GM04504 (cell line): ENCODE measurements at places on chromosomes 7 and 10.

DNA sequence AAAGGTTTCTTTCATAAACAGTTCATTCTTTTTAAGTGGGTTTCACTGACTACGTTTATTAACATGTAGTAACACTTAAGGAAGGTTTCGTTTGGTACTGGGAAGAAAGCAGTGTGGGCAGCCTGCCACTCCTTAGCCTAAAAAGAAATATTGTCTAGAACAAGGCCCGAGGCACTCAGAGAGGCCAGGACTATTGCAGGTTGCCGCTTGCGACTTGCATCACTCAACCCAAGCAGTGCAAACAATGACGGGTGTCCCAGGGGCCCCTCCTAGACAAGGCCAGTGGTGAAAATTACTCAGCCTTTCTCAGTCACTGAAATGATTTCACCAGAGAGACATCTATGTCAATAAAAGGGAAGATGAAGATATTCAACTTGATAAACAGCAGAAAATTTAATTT is 243.9 kb downstream of the SNX13 start:
- DNase-seq: no peak

DNA sequence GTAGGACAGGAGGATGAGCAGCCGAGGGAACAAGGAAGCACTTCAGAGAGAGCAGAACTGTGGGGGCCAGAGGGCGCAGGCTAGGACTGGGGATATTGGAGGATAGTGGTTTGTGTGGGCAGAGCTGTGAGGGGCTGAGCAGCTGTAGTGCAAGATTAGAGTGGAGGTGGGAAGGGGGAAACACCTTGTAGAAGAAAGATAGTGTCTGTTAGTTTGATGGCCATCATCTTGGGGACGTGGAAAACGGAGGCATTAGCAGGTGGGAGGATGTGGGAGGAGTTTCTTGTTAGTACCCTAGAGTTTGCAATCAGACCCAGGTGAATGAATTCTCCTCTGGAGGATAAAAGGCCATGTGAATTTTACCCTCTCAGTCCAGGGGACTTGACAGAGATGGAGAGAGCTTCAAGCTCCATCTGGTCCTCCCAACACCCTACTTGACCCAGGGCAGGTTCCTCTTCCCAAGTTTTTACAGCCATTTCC is 34.0 kb downstream of the PRSS2 start:
- DNase-seq: no peak

DNA sequence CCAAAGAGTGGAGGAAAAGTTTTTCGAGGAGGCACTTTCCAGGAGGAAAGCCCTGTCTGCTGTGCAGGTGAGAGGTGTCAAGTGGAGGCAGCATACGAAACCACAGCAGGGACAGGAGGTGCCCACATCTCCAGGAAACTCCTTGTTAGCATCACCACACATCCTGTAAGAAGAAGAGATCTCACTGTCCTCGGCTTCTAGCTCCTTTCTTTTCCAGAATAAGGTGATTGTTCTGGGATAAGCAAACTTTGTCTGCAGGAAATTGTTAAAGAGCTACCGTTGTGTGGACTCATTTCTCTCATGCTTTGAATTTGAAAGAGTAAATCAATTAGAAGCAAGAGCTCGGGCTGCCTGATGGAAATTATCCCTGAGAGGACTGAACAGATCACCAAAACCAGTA is 269.4 kb downstream of the CXCL12 start:
- no peak for DNase-seq

DNA sequence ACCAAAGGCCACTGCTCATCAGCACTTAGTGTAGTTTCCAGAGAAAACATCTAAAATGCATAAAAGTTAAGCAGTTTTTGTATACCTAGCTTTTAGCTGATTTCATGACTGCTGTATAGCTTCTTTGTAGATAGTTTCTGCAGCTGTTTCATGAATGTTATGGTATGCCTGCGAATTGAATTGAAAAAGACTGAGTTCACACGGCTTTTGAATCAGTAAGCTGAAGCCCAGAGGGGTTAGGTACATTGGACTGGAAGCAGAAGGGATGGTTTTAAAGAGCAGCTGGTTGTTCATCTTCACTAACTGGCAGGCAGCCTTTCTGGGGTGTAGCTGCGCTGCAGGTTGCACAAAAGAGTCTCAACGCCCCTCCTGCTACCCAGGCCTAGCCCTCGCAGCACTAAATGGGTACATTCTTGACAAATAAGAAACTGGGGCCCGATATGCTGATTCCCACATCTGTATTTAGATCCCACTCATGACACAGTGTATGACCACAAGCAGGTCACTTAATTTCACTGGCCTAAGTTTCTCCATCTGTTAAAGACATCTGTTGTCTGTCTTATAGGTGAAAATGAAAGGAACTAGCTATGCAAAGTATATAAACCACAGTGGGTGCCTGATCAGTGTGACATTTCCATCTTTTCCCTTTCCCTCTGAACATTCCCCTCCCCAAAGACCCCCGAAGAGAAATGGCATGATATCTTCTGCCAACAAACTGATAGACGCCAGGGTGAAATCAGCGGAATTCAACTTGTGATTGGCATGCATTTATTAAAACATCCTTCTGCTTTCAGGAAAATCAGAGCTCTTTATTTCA is 85.9 kb upstream of the AGBL3 start:
- DNase-seq: no peak

DNA sequence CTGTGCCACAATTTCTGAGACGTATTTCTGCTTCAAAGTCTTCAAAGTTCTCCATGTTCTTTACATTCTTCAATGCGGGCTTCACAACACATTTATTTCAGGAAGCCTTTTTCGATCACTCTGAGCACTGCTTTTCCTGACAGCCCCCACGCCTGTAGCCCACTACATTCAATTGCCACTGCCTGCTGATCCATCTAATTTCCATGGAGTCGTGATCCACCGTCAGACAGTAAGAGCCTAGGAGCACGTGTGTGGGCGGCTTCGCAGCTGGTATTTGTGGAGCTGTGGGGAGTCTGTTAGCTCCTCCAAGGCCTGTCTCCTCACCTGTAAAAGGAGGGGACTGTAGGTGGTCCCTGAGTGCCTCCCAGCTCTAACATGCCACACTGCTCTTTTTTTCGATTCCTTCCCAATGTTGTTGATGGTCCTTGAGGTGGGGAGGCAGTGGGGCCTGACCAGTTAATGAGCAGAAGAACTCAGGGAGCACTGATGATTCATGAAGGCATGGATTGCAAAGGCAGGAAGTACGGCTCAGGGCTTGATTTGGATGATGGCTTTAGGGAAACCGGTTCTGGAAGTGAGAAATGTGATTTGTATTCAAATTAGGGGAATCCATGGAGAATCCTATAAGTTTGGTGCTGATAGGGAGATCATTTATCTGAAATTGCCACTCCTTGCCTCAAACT is 401.1 kb upstream of the PODXL start:
- no peak for DNase-seq

- no peak for DNase-seq
Observed at GRCh38 chr7:142851919-142852318, 3.0 kb upstream of the EPHB6 start.

- no peak for DNase-seq
Observed at GRCh38 chr7:72310301-72310700, 101.8 kb downstream of the CALN1 start.

GRCh38 chr10:92177546-92177945 is 113.3 kb downstream of the CPEB3 start:
- no peak for DNase-seq

- DNase-seq: peak; percentile 49
Observed at GRCh38 chr7:90111-91063, 102.0 kb upstream of the FAM20C start.

DNA sequence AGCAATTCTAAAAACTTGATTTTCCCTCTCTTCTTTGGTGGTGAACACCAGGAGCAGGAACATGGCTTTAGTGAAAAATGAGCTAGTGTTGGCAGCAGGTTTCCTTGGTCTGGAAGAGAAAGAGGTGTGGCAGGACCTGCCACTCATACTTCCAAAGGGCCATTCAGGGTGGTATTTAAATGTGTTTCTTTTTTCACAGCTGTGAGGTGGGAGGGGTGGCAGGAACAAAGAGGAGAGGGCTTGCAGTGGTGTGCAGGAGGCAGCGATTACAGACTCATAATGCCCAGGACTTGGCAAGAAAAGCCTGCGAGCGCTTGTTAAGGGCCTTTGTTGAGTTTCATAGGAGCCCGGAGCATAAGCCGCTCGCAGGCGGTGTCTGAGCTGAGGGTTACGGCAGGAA is 36.8 kb downstream of the WIPF3 start:
- no peak for DNase-seq

GRCh38 chr7:50317221-50317678 is 12.7 kb downstream of the IKZF1 start:
- DNase-seq: no peak

DNA sequence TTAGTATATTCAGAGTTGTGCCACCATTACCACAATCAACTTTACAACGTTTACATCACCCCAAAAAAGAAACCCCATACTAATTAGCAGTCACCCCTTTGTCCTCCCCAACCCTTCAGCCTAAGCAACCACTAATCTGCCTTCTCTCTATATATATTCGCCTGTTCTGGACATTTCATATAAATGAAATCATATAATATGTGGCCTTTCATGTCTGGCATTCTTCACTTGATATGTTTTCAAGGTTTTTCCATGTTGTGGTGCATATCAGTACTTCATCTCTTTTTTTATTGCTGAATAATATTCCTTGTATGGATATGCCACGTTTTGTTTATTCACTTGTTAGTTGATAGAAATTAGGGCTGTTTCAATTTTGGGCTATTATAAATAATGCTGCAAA is 70.4 kb downstream of the AASS start:
- DNase-seq: no peak

- DNase-seq: no peak
Observed at GRCh38 chr10:124719213-124719851, 24.8 kb downstream of the FAM53B start.

- no peak for DNase-seq
Observed at GRCh38 chr7:1758859-1759521, 88.9 kb downstream of the ELFN1 start.

DNA sequence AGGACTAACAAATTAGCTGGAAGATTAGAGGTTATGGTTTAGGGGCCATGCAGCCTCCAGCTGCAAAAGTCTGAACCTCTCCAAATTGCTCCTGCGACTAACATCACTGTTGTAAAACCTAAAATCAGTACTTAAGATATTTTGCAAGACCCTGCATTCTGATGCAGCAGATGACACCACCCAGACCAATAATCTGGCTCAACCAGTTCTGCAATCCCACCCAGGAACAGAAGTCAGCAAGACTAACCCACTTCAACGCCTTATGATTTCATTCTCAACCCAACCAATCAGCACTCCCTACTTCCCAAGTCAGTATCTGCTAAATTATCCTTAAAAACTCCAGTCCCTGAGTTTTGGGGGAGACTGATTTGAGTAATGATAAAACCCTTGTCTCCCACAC is 250.8 kb upstream of the MBL2 start:
- no peak for DNase-seq

DNA sequence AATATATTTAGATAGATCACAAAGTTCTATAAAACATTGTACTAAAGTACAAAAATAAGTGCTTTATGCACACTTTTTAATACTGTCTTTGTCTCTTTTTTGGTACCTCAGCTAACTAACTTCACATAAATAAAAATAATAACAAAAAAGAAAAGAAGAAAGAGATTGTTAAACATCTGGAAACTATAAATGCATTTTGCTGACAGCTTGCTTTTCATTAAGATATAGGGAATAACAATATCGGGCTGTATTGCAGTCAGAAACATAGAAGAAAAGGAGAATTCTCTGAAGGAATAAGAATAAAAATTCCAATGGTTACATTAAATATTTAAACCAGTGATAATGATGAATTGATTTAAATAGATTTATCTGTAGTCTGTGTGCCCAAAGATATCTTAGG is 59.9 kb downstream of the ASAH2B start:
- DNase-seq: no peak

DNA sequence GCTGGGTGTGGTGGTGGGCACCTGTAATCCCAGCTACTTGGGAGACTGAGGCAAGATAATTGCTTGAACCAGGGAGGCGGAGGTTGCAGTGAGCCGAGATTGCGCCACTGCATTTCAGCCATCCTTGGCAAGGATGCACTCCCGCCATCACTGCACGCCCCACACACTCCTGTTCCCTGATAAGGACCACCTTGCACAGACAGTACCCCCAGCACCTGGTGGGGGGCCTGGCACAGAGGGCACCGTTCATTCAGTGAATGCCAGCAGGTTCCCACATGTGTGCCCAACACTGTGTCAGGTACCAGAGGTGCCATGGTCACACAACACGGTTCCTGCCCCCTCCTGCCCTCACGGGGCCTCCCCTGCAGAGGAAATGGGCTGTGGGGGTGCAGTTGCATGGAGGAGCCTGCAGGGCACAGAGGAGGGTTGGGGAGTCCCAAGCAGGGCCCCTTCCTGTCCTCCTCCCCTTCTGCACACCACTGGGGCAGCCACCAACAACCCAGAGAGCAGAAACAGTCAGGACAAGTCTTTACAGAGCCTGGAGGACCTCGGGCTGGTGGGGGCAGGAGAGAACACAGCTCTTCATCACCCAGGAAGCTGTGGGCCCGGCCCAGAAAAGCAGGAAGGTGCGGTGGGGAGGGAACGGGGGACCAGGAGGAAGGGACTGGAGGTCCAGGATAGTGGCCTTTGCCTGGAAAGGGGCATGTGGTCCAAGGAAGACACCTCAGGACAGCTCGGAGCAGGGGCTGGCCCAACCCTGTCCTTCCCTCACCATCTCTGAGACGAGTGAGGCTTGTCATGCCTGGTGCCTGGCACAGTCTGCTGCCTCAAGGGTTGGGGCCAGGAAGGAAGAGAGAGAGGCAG is 7.1 kb downstream of the CRYGN start:
- no peak for DNase-seq

DNA sequence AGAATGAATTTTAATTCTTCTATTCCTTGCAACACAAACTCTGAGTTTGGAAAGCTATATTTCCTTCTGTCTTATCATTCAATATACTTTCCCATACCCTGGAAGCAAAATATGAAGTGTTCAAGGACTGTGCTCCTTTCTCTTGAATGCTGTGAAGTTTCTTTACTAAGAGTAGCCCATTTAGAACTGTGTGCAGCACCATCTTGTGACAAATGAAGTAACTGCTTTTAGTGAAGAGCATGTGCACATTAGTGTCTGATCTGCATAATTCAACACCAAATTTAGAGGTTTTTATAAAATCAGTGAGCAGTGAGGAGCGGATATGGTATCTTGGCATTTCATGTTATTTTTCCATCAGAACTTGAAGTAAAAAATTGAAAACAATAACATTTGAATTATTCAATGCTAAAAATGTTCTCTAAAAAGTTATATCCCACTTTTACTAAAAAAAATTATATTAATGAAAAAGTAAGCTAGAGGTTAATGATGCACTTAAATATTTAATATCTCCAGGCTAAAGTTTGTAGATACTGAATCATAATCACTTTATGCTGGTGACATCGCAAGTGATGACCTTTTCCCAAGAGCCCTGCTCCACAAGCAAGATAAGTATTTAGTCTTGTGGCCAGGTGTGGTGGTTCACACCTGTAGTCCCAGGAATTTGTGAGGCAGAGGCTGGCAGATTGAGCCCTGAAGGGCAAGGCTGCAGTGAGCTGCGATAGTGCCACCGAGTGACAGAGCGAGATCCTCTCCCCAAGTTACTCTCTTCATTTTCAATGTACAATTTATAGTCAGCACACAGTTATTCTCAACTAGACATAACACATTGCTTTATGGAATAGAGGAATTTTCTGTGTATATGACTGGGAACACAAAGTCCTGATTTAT is 108.8 kb upstream of the PCLO start:
- peak; percentile 4 for DNase-seq
